ENCODE measurements at places on chromosomes 13 and 19.

GRCh38 chr19:33740811-33741396 is 55.8 kb upstream of the KCTD15 start:
- ATAC-seq: peak; percentile 69

DNA sequence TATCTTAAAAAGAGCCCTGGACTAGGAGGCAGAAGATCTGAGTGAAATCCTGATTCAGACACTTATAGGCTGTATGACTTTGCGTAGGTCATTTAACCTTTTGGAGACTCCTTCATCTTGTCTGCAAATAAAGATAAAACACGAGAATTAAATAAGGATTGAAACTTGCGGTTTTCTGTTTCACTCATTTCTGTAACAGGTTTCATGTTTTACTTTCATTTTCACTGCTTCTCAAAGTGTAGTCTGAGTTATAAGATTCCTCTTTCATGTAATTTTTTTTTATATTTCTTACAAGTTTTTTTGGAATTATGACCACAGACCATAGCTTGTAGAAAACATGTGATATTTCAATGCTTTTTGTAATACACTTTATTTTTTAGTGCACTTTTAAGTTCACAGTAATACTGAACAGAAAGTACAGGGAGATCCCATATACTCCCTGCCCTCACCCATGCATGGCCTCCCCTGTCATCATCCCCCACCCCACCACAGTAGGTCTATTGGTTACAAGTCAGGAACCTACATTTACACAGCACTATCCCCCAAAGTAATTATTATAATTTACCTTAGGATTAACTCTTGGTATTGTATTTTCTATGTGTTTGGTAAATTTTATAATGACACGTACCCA is 174.6 kb downstream of the ITGBL1 start:
- ATAC-seq: peak; percentile 78

DNA sequence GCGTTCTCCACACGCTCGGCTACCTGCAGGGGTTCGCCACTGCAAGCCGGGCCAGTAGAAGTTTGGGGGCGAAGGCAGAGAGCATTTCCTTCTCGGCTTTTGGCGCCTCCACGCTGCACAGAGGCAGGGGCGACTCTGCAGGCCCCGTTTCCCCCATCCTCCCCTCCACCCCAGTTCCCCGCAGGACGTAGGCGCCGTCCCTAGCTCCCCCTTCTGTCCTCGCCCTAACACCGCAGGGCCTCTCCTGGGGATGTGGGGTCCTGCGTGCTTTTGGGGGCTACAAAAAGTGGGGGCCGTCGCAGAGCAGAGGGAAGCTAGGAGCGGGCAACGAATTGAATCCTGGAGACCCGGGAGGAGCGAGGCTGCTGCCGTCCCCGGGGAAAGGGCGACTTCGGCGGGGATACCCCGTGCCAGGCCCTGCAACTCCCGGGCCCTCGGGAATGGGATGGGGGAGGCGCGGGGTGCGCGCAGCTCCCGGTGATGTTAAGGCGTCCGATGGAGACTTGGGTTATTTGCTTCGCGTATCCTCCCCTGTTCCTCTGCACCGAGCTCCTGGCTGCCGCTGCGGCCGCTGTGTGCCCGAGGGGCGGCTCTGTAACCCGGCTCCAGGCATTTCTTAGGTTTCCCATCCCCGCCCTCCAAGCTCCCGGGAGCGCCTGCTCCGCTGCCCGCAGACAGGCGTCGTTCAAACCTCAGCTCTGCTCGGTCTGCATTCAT is 255.9 kb upstream of the SOX21 start:
- peak; percentile 77 for ATAC-seq

- ATAC-seq: no peak
Observed at GRCh38 chr19:14478113-14478545, 3.0 kb upstream of the PTGER1 start.

DNA sequence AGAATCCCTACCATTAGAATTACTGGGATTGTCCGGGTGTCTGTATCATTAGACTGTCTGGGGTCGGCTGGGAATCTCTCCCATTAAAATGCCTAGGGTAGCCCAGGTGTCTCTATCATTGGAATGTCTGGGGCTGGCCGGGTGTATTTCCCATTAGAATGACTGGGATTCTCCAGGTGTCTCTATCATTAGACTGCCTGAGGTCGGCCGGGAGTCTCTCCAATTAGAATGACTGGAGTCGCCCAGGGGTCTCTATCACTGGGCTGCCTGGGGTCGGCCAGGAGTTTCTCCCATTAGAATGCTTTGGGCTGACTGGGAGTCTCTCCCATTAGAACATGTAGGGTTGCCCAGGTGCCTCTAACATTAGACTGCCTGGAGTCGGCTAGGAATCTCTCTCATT is 1560.7 kb downstream of the UQCRFS1 start:
- ATAC-seq: no peak

DNA sequence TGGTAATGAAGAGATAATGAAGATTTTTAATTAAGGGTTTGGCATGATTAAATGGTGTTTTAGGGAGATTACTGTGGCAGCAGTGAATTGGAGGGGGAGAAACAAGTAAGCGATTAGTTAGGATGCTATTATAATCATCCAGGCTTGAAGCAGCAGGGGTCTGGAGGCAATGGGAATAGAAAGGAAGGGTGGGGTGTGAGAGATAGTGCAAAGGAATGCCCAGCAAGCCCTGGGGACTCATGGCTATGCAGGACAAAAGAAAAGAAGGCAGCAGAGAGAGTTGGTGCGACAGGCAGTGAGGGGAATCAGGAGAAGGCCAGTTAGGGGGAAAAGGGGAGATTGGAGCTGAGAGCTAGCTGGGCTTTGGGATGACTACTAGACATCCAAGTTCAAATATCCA is 34.5 kb downstream of the SOX21 start:
- no peak for ATAC-seq
